ENCODE measurements at places on chromosomes 13 and 19. TPM values are rescaled to one million over a fixed set of nuclear protein-coding genes. Genes with fewer than 3 reads are reported as not detected.

Gene SERTM1
- not detected for total RNA-seq

Gene ZNF442
- total RNA-seq = 6.3 TPM

Gene GPR183
- 0.19 TPM for total RNA-seq

Gene ZNF528
- total RNA-seq = 26.5 TPM

Gene ZNF543
- 9.2 TPM for total RNA-seq

Gene CFAP97D2
- total RNA-seq = not detected

Gene SIAH3
- total RNA-seq = not detected

Gene WDR87
- total RNA-seq = not detected

Gene RUBCNL
- 0.19 TPM for total RNA-seq

Gene KCTD4
- total RNA-seq = 0.38 TPM

Gene NEK3
- total RNA-seq = 5.6 TPM

Gene ZIM2
- total RNA-seq = under 0.01 TPM

Gene C19orf85
- total RNA-seq = not detected

Gene FIZ1
- total RNA-seq = 2.9 TPM

Gene ZNF221
- 5.9 TPM for total RNA-seq

Gene KDM4B
- 16.1 TPM for total RNA-seq

Gene RFPL4AL1
- under 0.01 TPM for total RNA-seq

Gene GGACT
- 4.2 TPM for total RNA-seq

Gene CYP4F11
- total RNA-seq = not detected

Gene POLD1
- total RNA-seq = 52.9 TPM

Gene GPR12
- not detected for total RNA-seq

Gene WIZ
- 5.9 TPM for total RNA-seq

Gene ESD
- 98.9 TPM for total RNA-seq

Gene SYNGR4
- total RNA-seq = not detected

Gene ZNF880
- 31.0 TPM for total RNA-seq

Gene UBA52
- 821 TPM for total RNA-seq

Gene LHB
- not detected for total RNA-seq

Gene PHLDB3
- total RNA-seq = 10.5 TPM

Gene VMAC
- total RNA-seq = 5.4 TPM

Gene ANGPTL8
- total RNA-seq = not detected

Gene ZNF583
- 5.4 TPM for total RNA-seq

Gene ADGRE3
- not detected for total RNA-seq

Gene MATK
- under 0.01 TPM for total RNA-seq

Gene FPR3
- not detected for total RNA-seq

Gene INTS6
- 48.5 TPM for total RNA-seq

Gene GAPDHS
- not detected for total RNA-seq

Gene ZNF578
- total RNA-seq = 6.2 TPM

Gene HIPK4
- total RNA-seq = 0.28 TPM

Gene CTXN1
- 1.4 TPM for total RNA-seq

Gene ZNF524
- total RNA-seq = 8.2 TPM

Gene CHST8
- not detected for total RNA-seq

Gene MBD3L2
- total RNA-seq = not detected

Gene PSG2
- 0.56 TPM for total RNA-seq

Gene RELB
- total RNA-seq = 5.0 TPM

Gene KLF1
- total RNA-seq = not detected

Gene SCGB2B2
- not detected for total RNA-seq

Gene PRODH2
- total RNA-seq = not detected

Gene TDRD12
- under 0.01 TPM for total RNA-seq

Gene HSH2D
- total RNA-seq = not detected

Gene IL12RB1
- total RNA-seq = 0.28 TPM

Gene SBSN
- 0.19 TPM for total RNA-seq

Gene DLEU7
- under 0.01 TPM for total RNA-seq

Gene TRPM4
- total RNA-seq = 18.0 TPM

Gene HCST
- total RNA-seq = 0.56 TPM

Gene PSG11
- total RNA-seq = under 0.01 TPM

Gene INAFM1
- total RNA-seq = 2.3 TPM

Gene CCDC194
- not detected for total RNA-seq

Gene SRRM5
- not detected for total RNA-seq
